ENCODE measurements at places on chromosomes 3 and 15.
A peak's percentile ranks its signal among the peaks of the same experiment; 100 is the strongest.

- DNase-seq, result no peak
Measured at GRCh38 chr3:187274315-187274976, 17.1 kb downstream of the MASP1 start.

DNA sequence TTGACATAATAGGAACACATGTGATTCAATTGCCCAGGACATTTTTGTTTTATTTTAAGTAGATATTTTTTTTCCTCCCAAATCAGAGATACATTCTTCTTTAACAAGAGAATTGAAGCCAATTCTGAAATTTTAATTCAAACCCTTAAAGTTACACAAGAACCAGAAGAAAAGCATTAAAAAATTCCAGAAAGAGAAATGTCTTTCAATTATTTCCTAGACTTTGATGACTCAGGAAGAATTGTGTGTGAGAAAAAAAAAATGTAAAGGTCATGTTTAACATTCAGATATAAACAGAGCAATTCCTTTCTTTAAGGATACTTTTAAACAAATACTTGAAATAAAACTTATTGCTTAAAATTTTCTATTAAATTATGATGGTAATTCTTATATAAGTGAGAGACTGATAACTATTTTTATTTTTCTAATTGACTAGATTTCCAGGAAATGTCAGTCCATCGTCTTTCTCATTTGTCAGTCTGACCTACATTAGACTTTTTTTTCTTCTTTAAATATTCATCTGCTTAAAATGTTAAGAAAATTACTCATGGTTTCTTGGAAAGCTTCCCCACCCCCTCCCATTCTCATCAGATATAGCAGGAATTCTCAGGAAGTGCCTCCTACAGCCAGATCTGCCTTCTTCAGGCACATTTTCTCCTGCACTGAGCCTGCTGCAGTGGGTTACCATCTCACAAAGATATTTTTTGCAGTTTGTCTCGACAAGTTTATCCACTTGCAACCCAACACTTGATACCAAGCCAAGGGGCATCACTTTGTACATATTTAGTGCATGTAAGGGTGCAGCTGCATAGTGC, 261.8 kb upstream of the CBLB start:
- no peak for DNase-seq

GRCh38 chr15:99438691-99439523, 126.9 kb upstream of the MEF2A start:
- DNase-seq, result no peak

DNA sequence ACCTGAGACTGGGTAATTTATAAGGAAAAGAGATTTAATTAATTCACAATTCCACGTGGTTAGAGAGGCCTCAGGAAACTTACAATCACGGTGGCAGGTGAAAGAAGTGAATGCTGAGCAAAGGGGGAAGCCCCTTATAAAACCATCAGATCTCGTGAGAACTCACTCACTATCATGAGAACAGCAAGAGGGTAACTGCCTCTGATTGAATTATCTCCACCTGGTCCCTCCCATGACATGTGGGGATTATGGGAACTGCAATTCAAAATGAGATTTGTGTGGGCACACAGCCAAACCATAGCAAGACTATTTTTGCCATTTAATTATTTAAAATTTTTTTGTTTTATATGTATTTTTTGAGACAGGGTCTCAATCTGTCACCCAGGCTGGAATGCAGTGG, 27.0 kb upstream of the KCTD6 start:
- DNase-seq, result peak; percentile 20

DNA sequence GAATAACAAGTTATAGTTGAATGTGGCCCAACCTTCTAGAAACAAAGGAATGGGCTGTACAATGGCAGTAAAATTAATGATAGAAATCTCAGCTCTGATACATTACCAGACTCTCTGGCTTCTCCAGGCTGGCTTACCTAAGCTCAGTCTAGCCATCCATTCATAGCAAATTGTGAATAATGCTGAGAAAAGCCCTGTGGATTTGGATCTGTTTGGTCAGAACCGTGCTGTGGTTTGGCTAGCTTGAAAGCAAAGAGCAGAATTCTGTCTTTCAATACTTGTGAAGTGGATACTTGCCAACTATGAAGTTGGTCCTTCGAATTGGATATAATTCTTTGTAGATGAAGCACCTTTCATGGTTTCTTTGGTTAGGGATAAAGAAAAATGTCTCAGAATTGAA, 199.1 kb downstream of the EPHA3 start:
- DNase-seq, result no peak

DNA sequence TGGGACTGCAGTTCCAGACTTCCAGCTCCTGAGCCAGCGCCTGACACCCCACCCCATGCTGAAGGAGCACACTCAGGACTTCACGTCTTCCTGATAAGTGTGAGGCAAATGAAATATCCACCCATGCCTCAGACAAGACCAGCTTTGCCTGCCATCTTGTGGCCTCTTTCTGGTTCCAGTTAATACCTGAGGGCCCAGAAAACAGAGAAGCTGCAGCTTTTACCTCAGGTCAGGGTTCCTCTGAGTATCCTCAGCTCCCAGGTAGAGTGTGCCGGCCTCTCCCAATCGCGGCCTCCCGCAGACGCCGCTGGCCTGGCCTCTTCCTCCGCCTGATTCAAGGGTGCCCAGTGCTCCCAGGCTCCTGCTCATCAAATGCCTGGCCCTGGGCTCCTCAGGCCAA, 5.1 kb upstream of the KLHL6 start:
- DNase-seq, result no peak

DNA sequence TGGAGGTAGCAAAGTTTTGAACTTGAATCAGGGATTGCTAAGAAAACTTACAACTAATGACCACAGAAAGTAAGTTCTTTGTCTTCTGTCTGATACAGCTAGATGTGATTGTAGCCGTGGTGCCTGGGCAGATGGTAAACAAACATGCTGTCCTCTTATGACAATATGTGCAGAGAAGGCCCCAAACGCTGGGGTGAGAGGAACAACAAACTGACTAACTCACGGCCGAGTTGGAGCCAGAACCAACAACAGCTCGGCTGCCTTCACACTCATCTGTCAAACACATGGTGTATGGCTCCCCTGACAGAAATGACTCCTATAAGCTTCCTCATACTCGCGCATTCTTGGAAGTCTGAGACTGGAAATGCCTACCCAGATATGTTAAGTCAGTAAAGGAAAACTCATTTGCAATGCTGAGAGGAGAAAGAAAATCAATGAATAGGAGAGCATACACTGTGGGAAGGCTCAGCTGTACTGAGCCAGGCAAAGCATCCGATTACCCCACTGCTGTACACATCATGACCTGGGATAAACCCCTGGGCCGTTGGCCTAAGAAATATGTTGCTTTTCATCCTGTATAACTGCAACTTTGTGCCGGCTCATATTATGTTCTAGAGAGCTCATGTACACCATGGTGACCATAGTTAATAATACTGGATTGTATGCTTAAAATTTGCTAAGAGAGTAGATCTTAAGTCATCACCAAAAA, 5.7 kb downstream of the THBS1 start:
- DNase-seq, result no peak

- peak; percentile 53 for DNase-seq
Measured at GRCh38 chr3:31704591-31705179, 172.0 kb downstream of the STT3B start.

GRCh38 chr3:81887448-81887847, 126.0 kb upstream of the GBE1 start:
- DNase-seq, result no peak

DNA sequence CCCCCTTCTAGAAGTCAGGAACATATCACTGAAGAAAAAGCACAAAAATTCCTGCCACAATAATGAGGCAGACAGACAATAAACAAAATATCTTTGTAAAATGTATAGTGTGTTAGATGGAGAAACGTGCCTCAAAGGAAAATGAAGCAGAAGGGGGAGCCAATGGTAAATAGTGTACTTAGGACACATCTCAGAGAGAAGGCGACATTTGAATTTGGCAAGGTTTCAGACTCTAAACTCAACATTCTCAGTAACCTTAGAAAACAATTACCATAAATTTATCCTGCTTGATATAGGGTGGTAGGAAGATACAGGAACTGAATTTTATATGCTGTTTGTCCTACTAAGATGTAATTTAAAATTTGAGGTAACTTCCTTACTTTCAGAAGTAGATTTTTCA, 52.6 kb upstream of the PTX3 start:
- no peak for DNase-seq

DNA sequence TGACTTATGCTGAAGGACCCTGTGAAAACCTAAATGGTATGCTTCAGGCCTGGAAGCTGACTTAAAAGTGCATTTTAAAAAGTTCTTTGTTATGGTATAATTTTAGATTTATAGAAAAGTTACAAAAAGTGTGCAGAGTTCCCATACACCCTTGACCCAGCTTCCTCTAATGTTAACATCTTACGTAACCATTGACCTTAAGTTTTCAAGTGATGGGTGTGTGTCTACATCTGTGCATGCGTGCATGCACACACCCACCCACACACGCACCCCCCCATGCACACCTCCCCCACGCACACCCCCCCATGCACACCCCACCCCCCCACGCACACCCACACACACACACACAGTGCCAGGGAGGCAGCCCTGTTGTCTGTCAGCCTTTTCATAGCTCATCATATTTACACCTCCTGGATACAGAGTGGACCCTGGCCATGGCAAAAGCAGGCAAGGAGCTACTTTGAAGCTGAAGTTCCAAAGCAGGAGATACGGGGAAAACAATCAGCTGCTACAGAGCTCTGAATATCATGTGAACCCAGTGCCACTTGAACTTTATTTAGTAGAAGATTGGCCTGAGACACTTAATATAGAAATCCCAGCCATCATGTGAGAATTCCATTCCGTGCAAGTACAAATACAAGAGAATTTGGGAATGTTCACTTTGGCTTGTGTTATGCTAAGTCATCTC, 30.0 kb upstream of the TRAK1 start:
- no peak for DNase-seq

GRCh38 chr3:16370872-16371740, 106.1 kb downstream of the OXNAD1 start:
- DNase-seq, result no peak

Measured in activated T-cell treated with anti-CD3 and anti-CD28 coated beads, Interleukin-2, amount 50 U/mL, for 72 hours (primary cell).